ENCODE measurements at places on chromosomes 5 and 9.

DNA sequence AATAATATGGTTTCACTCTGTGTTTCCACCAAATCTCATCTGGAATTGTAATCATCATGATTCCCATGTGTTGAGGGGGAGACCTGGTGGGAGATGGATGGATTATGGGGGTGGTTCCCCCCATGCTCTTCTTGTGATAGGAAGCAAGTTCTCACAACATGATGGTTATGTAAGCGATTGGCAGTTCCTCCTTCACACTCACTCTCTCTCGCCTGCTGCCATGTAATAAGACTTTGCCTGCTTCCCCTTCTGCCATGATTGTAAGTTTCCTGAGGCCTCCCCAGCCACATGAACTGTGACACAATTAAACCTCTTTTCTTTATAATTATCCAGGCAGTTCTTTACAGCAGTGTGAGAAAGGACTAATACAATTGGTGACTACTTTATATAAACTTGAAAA is 48.4 kb downstream of the PTBP3 start:
- no peak for DNase-seq

- no peak for DNase-seq
These were observed 172.2 kb downstream of the TRPM3 start for GRCh38 chr9:70949239-70949638.

- DNase-seq = no peak
These were observed 11.5 kb upstream of the ABO start for GRCh38 chr9:133286523-133286922.

DNA sequence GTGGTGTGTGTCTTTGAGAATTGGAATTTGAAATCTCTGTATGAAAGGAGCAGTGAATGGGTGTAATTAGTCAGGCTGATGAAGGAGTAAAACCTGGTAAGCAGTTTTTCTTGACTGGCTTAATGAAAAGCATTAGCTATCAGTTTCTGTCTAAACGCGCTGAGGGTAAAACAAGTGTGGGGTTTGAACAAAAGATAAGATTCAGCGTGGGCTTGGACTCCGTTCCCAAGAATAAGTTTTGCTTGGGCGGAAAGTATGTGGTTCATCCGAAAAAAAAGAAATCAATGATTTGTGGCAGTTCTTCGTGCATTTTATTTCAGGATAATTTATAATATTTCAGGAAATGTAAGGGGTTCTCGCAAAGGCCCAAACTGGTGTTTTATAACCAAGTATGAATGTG is 217.3 kb downstream of the NTRK2 start:
- no peak for DNase-seq

- no peak for DNase-seq
These were observed 21.4 kb upstream of the ANXA6 start for GRCh38 chr5:151178777-151179488.

DNA sequence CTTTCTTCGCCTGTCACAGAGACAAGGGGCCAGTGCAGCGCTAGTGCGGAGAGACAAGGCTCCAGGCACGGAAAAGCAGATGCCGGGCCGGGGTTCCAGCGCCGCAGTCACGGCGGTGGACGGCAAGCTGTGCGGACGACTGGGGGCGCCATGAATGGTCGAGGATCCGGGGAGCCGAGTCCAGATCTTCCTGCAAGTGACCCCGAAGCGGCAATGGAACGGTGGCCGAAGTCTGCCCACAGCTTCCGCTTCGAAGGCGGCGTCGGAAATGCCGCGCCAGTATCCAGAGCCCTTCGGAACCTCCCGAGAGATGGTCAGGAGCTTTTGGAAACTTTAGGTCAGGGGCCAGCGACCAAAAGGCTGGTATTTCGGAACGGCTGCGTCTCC is 601 bp upstream of the FAF2 start:
- no peak for DNase-seq

- no peak for DNase-seq
These were observed 182.5 kb downstream of the NTRK2 start for GRCh38 chr9:84851935-84852585.

DNA sequence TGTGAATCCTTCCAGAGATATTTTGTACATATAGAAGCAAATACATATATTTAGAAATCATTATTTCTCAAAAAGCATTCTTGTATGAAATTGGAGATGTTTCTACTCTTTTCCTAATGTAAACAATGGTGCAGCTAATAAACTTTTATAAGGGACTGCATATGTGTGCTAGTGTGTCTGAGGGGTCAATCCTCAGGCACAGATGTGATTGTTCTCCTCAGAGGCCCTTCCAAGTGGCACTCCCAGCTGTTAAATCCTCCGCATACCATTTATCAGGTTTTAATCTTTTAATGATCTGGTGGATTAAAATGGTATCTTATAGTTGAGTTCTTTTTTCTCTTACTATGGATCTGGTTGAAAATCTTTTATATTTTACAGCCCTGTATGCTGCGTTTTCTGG is 5.6 kb upstream of the OMD start:
- no peak for DNase-seq

DNA sequence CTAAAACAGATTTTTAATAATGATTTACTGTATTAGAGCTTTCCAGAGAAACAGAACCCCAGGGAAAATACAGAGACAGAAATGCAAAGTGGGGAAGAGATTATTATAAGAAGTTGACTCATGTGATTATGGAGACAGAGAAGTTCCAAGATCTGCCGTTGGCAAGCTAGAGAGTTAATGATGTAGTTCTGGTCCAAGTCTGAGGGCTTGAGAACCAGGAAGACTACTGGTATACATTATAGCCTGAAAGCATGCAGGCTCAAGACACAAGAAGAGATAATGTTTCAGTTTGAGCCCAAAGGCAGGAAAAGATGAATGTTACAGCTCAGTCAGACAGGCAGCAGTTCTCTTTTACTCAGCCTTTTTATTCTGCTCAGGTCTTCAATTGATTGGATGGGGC is 98.8 kb upstream of the NFIL3 start:
- no peak for DNase-seq

GRCh38 chr9:95017661-95018060 is 291.2 kb downstream of the AOPEP start:
- no peak for DNase-seq

GRCh38 chr5:122877518-122877917 is 32.1 kb downstream of the SNX24 start:
- DNase-seq = no peak

DNA sequence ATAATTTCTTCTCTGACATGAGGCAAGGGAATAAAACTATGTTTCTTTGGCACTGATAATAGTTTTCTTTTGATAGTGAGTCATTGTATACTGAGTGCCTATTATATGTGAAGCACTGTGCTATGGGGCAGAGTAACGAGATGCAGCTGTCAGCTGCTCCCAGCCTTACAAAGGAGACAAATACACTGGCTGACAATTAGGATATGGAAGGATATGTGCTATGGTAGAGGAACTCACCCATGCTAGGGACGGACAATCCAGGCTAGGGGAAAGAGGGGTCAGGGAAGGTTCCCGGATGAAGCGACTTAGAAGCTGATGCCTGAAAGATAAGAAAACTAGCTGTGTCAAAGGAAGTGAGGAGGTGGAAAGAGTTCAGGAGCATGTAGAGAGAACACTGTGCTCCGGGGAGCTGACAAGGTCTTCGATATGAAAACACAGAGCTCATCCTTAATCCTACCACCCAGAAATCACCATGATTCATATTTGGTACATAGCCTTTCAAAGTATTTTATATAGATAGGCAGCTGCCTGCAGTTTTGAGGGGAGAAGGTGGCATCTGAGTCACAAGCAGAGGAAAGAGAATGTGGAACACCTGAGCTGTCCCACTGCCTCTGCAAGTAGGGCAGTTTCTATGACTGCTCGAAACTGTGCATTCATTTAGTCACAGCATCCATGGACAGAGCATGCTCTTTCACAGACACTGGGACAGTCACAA is 12.1 kb downstream of the BSPRY start:
- DNase-seq = no peak

GRCh38 chr5:90166816-90167215 is 242.7 kb downstream of the CETN3 start:
- DNase-seq = no peak

GRCh38 chr5:40355846-40356245 is 323.9 kb upstream of the PTGER4 start:
- DNase-seq = no peak

GRCh38 chr9:130128251-130128650 is 44.0 kb upstream of the NCS1 start:
- DNase-seq = peak; percentile 62

GRCh38 chr9:121324316-121324715 is 45.7 kb downstream of the STOM start:
- DNase-seq = no peak

DNA sequence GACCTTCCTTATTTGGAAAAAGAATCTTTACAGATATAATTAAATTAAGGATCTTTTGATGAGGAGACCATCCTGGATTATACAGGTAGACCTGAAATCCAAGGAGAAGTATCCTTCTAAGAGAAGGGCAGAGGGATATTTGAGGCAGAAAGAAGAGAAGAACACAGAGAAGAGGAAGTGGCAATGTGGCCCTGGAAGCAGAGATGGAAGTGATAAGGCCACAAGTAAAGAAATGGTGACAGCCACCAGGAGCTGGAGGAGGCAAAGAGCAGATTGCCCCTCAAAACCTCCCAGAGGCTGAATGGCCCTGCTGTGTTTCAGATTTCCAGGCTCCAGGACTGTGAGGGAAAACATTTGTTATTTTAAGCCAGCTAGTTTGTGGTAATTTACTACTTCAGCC is 93.0 kb upstream of the ANKRD55 start:
- no peak for DNase-seq

- no peak for DNase-seq
These were observed 1.1 kb upstream of the ARHGEF39 start for GRCh38 chr9:35666045-35666444.

- DNase-seq = no peak
These were observed 56.5 kb upstream of the PCSK1 start for GRCh38 chr5:96489532-96489931.

GRCh38 chr5:172117977-172118701 is 69.9 kb downstream of the STK10 start:
- DNase-seq = no peak

Measured in stimulated activated CD8-positive, alpha-beta memory T cell treated with anti-CD3 and anti-CD28 coated beads, Interleukin-15, amount 100 ng/mL, for 4 hours (primary cell).